ENCODE measurements at places on chromosomes 1 and 21.

DNA sequence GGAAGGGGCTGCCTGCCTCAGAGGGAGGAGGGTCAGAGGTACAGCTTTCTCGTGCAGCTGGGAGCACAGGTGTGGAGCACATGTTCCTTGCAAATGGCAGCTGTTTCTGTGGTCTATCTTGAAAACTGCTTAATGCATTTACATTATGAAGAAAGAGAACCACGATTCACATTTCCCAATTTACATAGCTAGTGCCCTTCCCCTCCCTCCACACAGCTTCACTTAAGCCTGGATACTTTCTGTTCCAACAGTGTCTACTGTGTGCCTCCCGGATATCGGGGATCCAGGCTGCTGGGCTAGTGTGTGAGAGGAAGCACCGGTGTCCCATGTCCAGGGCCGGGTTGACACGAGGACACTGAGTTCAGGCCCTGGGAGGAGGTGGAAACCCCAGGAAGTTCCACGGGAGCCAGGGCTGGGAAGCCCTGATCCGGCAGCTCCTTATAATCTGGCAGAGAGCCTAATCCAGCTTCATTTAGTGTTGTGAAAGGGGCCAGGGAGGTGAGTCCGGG lies 31.6 kb downstream of the TMCC2 start:
- no peak for DNase-seq

DNA sequence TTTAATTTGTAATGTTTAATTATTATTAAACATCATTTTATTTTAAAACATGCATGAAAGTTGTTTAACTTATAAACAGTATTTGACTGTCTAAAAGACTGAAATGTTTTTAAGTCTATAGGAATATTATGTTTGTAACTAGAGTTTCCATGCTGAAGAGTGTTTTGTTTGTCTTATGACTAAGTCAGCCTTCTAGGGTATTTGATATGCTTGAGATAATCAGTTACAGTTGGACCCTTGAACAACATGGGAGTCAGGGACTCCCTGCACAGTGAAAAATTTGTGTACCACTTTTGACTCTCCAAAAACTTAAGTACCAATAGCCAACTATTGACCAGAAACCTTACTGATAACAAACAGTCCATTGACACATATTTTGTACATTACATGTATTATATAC lies 45.5 kb upstream of the KANK4 start:
- no peak for DNase-seq

DNA sequence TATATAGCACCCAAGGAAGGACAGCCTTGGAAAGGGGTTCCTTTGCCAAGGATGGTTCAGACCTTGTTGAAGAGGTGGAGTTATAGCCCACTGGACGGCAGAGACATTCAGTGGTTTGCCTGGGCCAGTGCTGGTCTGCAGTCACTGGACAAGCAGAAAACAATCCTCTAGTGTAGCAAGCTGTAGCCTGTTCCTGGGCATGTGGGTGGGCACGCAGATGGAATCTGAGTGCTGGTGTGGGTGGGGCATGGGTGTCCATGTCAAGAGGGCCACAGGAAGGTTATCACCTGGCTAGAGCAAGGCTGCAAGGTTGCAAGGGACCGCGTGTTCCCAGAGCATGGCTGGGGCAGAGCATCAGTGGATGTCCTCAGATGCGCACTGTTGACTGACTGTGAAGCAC lies 244.7 kb downstream of the PTPRU start:
- DNase-seq, result no peak

DNA sequence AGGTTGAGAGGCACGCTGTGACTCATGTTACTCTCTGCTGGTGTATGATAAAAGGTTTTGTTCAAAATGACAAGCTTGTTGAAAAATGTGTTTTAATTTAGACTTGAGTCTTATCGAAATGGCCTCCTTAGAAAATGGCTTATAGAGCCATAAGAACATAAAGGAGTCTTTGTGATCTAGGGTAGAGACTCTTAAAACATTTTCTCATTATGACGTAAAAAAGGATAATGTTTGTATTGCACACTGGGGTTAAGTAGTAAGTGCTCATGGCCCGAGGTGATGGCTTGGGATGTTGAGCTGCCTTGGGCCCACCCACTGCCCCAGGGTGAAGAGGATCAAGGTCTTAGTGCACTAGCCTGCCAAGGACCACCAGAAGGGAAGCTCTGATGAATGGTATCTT lies 117.4 kb downstream of the DISC1 start:
- DNase-seq, result no peak

GRCh38 chr1:61399199-61399598 lies 316.8 kb downstream of the NFIA start:
- DNase-seq, result no peak

- no peak for DNase-seq
Measured at GRCh38 chr1:210384625-210385024, 55.9 kb downstream of the HHAT start.

GRCh38 chr1:170321113-170321512 lies 175.4 kb downstream of the NTMT2 start:
- no peak for DNase-seq

DNA sequence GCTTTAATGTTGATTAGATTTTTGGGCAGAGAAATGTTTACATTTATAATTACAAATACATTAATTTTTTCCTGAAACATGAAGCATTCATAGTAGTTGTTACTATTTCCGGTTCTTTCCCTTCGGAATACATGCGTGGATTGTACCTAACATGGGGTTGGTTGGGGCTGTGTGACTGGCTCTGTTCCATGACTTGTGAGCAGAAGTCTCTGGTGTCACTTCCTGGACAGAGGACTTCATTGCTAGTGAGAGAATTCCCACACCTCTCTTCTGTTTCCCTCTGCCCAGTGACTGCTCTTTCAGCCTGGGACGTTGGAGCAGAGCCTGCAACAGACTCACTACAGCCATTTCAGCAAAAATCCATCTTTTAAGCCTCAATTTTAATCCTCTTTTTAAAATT lies 231.4 kb downstream of the GRIK1 start:
- no peak for DNase-seq

GRCh38 chr1:234909851-234910250 lies 218.8 kb downstream of the TOMM20 start:
- DNase-seq, result no peak

DNA sequence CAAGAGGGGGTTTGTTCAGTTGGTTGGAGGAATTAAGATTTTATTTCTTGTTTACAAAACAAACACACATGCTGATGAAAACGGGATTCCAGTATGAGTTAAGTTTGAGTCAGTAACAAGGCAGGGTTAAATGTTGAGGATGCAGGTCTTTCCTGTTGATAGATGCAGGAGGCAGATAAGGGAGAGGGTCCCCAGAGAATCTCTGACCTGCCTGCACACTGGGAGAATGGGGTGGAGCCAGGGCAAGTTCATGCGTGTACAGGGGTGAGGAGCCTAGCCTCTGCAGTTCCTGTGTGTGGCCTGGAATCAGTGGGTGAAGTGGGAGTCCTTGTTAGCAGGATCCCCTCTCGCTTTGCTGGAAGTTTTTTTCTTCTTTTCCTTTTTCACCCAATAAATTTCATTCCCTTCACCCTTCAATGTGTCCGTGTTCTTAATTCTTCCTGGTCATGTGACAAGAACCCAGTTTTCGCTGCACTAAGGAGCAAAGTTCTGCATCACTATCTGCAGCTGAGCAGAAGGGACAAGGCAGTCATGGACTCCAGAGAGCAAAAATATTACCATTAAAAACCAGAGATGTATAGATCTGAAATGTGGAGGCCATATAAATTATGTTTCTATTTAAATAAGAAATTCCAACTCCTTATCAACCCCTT lies 69.9 kb upstream of the MARK1 start:
- no peak for DNase-seq

DNA sequence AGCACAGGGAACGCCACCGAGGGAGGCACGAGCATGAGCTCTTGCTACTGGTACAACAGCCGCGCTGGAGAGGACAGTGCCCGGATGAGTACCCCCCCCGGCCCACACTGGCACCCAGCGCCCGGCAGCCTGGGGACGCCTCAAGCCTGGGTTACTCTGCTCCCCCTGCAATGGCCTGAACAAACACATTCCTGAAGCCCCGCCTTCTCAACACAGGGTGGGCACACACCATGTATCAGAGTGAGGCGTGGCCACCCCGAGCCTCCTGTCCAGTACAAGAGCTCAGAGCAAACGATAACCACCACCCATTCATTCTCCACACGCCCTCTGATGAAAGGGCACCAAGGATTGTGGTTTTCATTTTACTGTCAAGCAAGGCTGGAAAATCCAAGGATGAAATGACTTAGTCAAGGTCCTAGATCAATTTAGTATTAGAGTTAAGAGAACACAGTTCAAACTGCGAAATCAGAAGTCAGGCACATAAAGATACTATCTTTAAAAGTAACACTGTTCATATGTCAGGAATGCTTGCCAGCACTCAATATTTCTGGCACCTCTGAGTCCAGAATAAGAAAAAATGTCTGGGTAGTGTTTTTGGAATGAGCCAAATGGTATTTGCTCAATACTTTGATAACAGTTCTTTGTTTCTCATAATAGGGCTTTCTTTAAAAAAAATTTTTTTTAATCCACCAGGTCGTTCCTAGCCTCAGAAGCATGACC lies 22.0 kb downstream of the UBE2G2 start:
- DNase-seq, result no peak

DNA sequence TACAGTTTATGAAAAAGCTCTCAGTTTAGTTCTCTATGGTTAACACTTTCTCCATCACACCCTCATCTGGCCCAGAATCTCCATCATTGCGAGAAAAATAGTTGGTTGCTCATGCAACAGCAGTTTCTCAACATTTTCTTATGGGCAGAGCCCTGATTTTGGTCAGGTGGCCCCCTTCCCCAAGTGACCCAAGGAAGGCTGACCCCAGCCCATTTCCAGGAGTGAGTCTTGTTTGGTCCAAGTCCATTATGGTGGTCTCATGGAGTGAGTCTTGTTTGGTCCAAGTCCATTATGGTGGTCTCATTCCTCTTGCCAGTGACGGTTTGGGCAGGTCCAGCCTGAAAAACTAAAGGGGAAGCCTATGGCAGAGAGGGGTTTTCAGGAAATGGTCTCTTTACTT lies 1.5 kb upstream of the TRIM62 start:
- DNase-seq, result no peak

GRCh38 chr1:219697682-219698081 lies 84.8 kb upstream of the ZC3H11B start:
- DNase-seq, result no peak

- no peak for DNase-seq
Measured at GRCh38 chr1:197284325-197284724, 16.3 kb downstream of the CRB1 start.

- no peak for DNase-seq
Measured at GRCh38 chr1:210920716-210921694, 212.9 kb downstream of the KCNH1 start.

DNA sequence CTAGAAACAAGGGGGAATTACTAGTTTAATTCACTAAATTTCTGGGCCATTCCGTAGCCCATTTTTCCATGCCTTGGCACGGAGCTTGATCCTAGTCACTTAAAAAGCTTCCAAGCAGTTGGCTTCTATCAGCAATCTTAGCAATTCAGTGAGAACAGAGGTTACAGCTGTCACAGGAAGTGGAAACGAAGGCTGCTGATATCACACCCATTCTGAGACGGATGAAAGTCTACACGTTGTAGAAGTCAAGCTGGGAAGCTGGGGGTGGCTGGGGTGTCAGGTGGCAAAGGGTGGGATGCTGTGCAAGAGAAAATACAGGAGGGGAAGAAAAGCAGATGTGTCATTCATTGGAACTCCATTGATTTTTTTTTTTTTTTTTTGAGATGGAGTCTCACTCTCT lies 11.8 kb upstream of the STMN1 start:
- no peak for DNase-seq

DNA sequence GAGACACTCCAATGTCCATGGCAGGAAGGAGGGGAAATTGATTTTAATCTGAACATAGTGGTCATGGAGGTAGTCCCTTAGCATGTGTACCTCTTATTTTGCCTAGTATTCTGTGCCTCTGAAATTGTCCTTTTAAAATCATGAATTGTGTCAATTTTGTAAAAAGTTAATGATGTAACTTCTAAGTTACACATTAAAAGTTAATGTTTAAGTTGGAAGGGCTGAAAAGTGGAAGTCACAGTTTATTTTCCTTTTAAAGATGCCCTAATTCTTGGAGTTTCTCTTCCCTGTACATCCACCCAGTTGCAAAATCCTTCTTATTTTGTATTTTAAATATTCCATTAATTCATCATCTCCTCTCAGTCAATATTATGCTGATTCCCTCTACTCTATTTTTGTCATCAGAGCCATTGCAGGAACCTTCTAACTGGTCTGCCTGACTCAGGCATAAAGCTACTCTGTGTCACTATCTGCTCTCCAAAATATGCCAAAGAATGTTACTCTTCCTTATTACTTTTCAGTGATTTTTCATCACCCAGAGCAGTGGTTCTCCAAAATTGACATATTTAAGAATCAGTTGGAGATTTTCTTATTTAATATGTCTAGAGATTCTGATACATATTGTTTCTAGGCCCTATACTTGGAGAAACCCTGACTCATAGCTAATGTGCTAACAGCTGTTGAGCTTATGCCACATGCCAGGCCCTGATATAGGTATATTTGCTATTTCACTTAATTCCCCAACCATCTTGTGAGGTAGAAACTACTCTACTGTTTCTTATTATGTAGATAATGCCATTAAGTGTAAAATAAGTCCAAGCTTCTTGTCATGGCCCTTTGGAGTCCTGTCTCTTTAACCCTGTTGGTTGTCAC lies 5.1 kb downstream of the HOOK1 start:
- no peak for DNase-seq

- DNase-seq, result no peak
Measured at GRCh38 chr21:38813143-38813542, 7.4 kb downstream of the ETS2 start.

GRCh38 chr21:38660333-38661196 lies 145.2 kb upstream of the ETS2 start:
- no peak for DNase-seq

- DNase-seq, result no peak
Measured at GRCh38 chr21:44898851-44899767, 21.6 kb downstream of the ITGB2 start.

GRCh38 chr1:162908780-162909179 lies 47.8 kb upstream of the CCDC190 start:
- no peak for DNase-seq

- DNase-seq, result no peak
Measured at GRCh38 chr21:33964706-33965325, 49.2 kb upstream of the ATP5PO start.

DNA sequence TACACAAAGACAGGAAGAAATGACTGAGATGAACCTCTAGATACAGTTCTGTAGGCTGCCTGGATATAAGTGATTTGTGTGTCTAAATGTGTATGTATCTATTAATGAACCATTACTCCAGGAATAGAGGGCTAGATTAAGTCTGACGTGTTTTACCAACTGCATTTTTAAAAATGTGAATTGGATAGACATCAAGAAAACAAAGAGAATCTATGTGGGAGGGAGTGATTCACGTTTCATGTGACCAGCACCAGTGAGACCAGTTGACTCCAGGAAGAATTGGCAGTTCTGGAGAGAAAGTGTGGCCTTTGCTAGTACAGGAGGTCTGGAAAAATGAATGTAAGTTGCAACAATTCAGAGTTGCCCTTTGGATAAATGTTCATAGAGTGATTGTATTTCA lies 53.4 kb upstream of the RGS21 start:
- no peak for DNase-seq

- peak; percentile 36 for DNase-seq
Measured at GRCh38 chr1:246930830-246931548, 759 bp downstream of the AHCTF1 start.
